ENCODE measurements at places on chromosomes 2 and 18. TPM values are rescaled to one million over a fixed set of nuclear protein-coding genes. Genes with fewer than 3 reads are reported as not detected.

GRCh38 chr2:69036926-69037325 lies 23.9 kb downstream of the ANTXR1 start:
- DNase-seq, result no peak

DNA sequence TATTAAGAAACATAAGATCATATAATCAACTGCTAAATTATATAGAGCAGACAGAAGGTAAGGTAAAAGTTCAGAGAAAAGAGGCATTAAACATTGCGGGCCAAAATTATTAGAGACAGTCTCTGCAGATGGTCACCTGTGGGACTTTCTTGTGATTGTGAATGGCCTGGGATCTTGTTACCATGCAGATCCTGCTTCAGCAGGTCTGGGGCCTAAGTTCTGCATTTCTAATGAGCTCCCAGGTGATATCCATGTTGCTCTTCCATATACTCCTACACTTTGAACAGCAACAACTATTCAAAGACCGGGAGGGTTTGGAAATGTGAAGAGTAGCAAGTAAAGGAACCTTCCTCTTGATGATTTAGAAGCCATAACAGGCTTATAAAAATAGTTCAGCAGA lies 8.5 kb upstream of the ETAA1 start:
- no peak for DNase-seq

Gene ALKAL2
- 1.1 TPM for total RNA-seq

Gene SKOR2
- not detected for total RNA-seq
